ENCODE measurements at places on chromosomes 12 and 14. TPM values are rescaled to one million over a fixed set of nuclear protein-coding genes. Genes with fewer than 3 reads are reported as not detected.

DNA sequence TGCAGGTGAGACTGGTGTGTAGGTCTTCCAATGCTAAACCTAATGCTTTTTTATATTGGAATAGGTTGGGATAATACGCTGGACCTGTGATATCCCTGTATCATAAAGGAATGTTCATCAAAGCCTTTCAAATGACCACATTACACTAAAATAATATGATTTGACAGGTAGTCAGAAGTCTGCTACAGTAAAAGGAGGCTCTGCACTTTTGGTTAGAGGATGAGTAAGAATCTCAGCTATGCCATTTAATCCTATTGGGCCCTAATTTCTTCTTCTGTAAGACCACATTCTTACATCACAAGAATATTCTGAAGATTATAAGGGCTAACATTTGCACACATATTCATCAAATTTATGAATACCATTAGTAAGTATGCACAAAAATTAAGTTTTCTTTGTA is 250.5 kb upstream of the FLRT2 start:
- no peak overlapping the region for H3K27ac ChIP-seq
- H3K4me3 ChIP-seq = no peak overlapping the region
- no peak for DNase-seq
- no peaks in the 10 kb centered on the region for H3K4me1 ChIP-seq
- H3K27me3 ChIP-seq = no peaks in the 10 kb centered on the region

DNA sequence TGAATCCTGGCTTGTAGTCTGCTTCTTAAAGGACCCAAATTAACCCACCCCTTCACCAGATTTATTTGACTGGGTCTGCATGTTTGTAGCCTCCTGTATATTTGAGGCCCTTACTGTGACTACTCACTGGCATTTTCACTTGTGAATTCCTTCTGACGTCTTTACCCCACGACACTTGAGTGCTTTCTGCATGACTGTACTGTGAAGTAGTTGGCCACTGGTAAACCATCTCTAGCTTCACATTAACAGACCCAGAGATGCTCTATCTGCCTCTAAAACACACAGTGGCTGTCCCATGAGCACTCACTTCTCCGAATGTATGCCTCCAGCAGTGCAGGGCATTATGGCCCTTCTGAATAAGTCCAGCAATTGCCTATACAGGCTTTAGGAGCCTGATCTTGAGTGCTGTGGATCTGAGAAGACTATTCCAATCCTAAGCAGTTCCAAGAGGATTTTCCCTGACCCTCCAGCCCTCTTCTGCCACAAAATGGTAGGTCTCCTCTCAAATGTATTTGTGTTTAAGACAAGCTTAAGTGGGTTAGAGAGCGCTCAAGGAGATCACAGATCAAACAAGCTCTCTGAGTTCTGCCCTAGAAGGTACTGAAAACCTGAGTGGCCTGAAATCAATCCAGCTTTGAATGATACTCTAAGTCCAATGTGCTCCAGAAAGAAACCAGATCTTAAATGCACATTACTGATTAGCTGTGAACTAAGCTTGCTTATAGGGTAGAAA is 534.7 kb downstream of the RPS29 start:
- H3K4me3 ChIP-seq = no peak overlapping the region
- no peak for DNase-seq
- H3K4me1 ChIP-seq = no peaks in the 10 kb centered on the region
- no peaks in the 10 kb centered on the region for H3K27me3 ChIP-seq

DNA sequence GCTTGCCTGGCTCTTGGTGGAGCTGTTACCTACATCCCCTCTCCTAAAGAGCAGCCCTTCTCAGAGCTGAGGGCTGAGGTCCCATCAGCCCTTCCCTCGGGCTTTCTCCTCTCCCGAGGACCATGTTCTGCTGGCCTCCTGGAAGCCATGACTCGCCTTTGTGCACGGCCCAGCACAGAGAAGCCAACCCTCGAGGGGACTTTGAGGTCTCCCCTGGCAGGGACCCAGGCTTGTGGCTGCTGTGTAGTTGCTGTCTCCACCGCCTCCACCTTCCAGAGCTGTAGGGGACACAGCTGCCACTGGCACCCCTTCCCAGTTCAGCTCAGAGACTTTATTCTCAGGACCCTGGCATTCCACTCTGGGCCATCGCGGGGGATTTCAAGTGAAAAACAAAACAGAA is 22.9 kb upstream of the CCND2 start:
- no peak for DNase-seq
- H3K27me3 ChIP-seq = peaks cover 13% of the 10 kb centered on the region
- H3K4me3 ChIP-seq = no peak overlapping the region
- no peak overlapping the region for H3K27ac ChIP-seq
- no peaks in the 10 kb centered on the region for H3K36me3 ChIP-seq
- H3K4me1 ChIP-seq = peaks cover 22% of the 10 kb centered on the region

GRCh38 chr14:35073486-35073885 is 27.4 kb downstream of the FAM177A1 start:
- no peak for DNase-seq
- peaks cover 24% of the 10 kb centered on the region for H3K36me3 ChIP-seq
- H3K27me3 ChIP-seq = no peaks in the 10 kb centered on the region
- H3K27ac ChIP-seq = no peak overlapping the region
- no peaks in the 10 kb centered on the region for H3K4me1 ChIP-seq

GRCh38 chr12:131260954-131261353 is 307.2 kb downstream of the ADGRD1 start:
- DNase-seq = no peak
- no peaks in the 10 kb centered on the region for H3K36me3 ChIP-seq
- H3K4me1 ChIP-seq = no peaks in the 10 kb centered on the region

The TMEM30B gene
- 0.26 TPM for total RNA-seq

All from activated T-helper 1 cell treated with anti-CD3 and anti-CD28 coated beads, Interleukin-12 subunit alpha, Interleukin-12 subunit beta, Interleukin-2, Interleukin-4 antibody, amounts not matched to agents 30 ng/mL and 10 ng/mL and 1 ng/mL, durations not matched to agents 14 hours and 24 hours and 36 hours (primary cell).